ENCODE measurements at places on chromosomes 6 and 20.

DNA sequence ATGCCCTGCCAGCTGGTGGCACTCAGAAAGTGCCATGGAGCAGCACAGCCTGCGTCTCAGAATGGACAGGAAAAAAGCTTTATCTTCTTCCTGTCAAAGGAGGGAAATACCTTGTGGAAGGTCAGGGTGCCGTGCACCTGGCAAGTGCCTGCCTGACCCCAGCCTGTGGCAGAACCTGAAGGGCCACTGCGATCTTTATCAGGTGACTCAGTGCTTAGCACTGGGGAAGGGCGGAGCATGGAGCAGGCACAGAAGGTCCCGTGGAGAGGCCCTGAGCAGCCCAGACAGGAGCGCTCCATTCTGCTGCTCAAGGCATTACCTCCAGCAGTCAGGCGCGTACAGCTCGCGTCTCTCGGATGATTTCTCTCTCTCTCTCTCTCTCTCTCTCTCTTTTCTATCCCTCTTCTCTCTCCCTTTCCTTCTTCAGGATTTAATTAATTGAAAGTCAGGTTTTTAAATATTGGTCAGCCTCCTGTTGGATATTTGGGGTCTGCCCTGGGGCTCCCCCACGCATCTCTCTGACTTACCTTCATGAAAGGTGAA lies 31.7 kb downstream of the FOXC1 start:
- no peak for DNase-seq

- DNase-seq = no peak
Observed at GRCh38 chr20:4546786-4547185, 174.9 kb upstream of the PRND start.

- DNase-seq = no peak
Observed at GRCh38 chr6:34030831-34031624, 114.9 kb downstream of the GRM4 start.

DNA sequence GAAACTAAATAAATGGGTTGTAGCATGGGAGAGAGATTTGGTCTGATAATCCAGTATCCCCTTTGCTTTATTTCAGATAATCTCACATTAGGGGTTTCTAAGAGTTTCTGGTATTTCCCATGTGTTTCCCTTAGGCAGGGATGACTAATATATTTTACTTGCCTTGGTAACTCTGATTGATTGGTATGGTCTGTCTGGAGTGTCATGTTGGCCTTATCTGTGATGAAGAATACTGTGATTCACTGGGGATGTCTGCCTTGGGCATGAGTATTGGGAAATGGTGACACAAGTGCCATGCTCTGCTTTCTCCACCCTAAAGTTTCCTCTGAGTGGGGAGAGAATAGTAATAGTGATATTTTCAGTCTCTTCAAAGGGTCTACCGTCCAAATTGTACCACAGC lies 10.1 kb downstream of the SLC22A2 start:
- DNase-seq = no peak

GRCh38 chr20:58688840-58689239 lies 3.8 kb upstream of the NPEPL1 start:
- no peak for DNase-seq

GRCh38 chr6:79864001-79864400 lies 83.4 kb downstream of the ELOVL4 start:
- DNase-seq = no peak

- DNase-seq = no peak
Observed at GRCh38 chr6:1766654-1767053, 156.9 kb downstream of the FOXC1 start.

- DNase-seq = no peak
Observed at GRCh38 chr20:4563534-4563933, 158.2 kb upstream of the PRND start.

- no peak for DNase-seq
Observed at GRCh38 chr6:151524059-151524458, 30.2 kb downstream of the CCDC170 start.

- DNase-seq = no peak
Observed at GRCh38 chr6:37135835-37136694, 33.9 kb upstream of the PIM1 start.

DNA sequence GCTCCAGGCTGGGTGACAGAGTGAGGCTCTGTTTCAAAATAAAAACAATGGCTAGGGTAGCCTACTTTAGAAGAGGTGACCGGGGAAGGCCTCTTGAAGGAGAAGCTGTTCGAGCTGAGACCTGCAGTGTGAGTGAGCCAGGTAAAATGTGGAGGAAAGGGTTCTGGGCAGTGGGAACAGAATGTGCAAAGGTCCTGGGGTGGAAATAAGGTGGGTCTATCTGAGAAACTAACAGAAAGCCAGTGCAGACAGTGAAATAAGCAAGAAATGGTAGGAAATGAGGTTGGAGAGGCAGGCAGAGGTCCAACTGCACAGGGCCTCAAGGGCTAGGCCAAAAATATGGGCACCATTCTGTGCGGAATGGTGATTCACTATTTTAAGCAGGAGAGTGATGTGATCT lies 53.4 kb downstream of the BPIFB1 start:
- DNase-seq = no peak

DNA sequence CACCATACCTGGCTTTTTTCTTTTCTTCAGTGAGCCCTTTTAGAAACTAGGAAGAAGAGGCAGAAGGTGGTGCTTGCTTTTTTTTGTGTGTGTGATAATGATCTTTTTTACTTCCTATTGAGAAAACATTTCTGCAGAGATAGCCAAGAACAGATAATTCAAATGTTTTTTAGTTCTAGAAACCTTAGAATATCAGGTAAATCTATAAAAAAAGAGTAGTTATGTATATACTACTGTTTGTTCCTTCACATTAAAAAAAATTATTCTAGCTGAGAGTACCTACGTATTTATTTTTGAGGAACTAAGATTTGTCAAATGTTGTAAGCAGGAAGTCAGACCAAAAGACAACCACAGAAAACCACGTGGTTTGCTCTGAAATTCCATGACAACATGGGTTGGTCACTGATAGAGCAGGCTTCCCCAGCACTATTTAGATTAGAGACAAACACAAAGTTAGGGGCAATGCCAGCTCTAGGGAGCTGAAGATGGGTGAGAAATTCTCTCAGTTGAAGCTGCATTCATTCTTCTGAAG lies 12.8 kb downstream of the STK4 start:
- no peak for DNase-seq

GRCh38 chr6:44829836-44830235 lies 442.3 kb downstream of the CDC5L start:
- no peak for DNase-seq

DNA sequence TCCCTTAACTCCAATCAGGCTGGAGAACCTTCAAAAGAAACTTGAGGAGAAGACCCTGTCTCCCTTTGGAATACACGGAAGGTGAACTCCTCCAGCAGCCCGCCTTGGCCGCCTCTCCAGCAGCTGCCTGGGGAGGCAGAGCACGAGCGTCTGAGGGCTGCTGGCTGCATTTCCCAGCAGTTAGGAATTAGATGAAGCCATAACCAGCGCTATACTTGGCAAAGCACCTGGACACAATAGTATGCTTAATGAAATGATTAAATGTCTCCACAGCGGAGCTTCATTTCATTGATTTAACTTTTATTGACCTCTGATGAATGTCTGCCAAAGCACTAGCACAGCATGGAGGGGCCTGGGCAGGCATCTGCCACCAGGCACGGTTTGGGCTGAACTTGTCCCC lies 73.5 kb downstream of the TMEM242 start:
- DNase-seq = no peak

GRCh38 chr6:34657307-34657978 lies 39.1 kb downstream of the ILRUN start:
- no peak for DNase-seq

DNA sequence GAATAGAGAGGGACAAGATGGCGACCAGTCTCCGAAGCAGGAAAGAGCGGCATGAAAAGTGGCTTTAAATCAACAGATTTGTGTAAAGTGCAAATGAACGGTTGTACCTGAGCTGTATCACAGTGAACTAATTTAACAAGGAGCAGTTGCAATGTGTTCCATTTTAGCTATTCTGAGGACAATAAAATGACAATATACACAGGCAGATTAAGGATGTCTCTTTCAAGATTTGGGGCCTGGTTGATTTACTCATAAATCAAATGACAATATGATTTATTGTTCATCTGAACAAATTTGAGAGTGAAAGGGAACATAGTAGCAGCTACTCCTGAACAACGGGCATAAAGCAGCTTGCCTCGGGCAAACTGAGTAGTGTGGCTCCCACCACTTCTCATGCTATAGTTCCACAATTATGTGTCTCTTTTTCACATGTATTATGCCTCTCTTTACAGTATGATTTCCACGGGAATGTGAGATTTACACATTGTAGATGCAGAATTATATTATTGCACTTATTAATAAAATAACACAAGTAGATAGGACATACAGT lies 204.1 kb upstream of the AGPAT4 start:
- DNase-seq = no peak

- DNase-seq = no peak
Observed at GRCh38 chr6:99426451-99426757, 1.3 kb upstream of the PNISR start.

DNA sequence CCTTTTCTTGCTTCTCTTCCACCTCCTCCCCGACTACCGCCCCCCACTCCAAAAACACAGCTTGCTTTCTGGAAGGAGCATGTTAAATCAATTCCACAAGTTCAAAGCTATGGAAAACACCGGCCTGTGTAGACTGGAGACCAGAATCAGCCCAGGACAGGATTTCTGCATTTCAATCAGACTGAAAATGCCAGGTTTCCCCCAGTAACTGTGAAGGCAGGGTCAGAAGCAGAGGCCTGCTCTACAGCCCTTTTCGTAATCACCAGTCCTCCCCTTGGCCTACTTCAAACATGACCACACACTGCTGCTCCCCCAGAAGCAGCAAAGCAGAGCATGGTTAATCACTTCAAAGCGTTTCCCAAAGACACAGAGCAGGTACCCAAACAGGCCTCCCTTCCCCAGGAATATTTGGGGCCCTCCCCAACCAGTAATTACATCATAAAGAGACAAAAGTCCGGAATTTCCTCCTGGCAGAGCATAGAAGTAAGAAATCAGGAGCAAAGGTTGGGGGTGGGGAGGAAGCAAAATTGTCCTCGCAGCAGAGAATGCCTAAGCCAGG lies 38.4 kb downstream of the ZMYND8 start:
- DNase-seq = no peak

- DNase-seq = no peak
Observed at GRCh38 chr20:42492290-42492689, 697.4 kb downstream of the PTPRT start.

DNA sequence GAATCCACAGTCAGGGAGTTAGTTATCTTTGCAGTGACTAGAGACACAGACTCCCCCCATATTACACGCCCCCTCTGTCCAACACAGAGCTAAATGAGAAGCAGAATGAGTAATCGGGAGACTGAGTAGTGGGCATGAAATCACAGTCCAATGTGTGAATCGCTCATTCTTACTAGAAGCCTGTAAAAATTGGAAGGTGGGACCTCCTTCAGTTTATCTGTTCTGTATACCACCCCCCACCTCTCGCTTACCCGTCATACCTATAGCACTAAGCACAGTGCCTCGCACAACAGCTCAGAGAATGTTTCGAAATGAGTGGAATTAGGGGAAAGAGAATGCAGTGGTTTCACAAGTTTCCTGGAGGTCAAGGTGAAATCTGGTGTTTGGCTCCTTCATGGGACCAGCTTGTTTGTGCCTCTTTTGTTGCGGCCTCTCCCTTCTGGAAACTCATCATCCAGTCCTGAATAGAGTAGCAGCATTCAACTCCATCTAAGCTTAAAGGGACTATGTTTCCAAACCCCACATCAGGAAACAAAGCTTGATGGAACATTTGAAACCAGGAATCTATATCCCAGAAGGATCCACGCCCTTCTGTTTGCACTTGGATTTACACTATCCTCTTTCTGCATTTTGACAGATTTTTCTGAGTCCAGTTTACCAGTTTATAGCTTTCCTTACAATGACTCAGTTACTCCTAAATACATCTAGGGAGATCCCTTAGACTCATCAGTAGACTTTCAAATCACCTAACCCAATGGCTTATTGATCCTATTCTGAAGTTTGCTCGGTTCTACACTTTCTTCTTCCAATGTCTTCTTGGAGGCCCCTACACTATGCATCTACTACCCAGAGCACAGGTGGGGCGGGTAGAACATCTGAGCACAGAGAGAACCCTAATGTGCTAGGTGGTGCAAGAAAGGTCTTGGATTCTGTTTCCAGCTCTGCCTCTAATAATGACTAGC lies 59.2 kb upstream of the PIM1 start:
- DNase-seq = no peak

Data from activated CD4-positive, alpha-beta T cell treated with anti-CD3 and anti-CD28 coated beads, Interleukin-2, amount 50 U/mL, for 24 hours (primary cell).